HL-60 (cell line): ENCODE measurements at places on chromosomes 3 and 15.

DNA sequence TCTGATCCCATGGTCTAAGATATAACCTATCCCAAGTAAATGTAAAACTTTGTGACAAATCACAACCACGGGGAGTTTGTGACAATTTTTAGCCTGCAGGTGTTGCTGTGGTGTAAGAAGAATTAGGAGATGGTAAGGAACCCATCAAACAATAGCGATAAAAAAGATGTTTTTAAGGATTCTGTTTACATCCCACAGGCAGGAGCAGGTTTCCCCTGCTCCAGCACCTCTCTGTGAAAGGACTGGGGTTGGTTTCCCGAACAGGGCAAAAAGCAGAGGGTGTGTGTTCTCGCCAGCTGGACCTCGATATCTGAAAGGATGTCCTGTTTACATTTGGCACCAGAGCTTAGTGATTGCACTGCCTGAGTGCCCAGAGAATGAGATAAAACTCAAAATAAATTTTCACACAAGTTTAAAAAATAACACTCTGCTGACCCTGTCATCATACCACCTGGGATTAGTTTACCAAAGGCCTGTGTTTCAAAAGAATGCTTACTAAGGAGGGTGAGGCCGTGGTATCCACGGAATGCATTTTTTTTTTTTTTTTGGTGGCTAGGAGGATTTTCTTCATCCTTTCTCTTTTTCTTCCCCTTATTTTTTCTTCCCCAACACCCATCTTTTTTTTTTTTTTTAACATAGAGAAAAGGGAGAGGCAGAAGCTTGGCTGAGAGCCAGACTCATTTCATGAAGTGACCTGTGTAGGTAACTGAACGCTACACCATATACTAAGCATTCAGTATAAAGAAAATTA lies 151.8 kb upstream of the DPH6 start:
- no peak for DNase-seq

- DNase-seq, result no peak
Measured at GRCh38 chr3:153172796-153173757, 11.1 kb downstream of the RAP2B start.

DNA sequence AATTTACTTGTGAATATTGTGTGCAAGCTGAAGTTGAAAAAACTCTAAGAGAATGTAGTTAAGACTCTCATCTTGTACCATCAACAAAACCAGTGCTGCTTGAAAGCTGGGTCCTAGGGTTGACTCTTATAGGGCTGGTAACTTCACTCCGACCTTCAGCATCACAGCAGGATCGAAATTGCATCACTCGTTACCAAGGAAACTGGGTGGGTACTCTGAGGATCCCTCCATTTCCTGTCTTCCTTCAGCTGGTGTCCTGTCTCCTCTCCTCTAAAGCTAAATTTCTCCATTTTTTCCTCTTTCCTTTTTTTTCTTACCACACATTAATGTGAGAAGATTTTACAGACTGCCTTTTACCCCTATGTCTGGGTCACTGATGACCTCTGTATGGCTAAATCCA lies 3.0 kb upstream of the APH1B start:
- no peak for DNase-seq

DNA sequence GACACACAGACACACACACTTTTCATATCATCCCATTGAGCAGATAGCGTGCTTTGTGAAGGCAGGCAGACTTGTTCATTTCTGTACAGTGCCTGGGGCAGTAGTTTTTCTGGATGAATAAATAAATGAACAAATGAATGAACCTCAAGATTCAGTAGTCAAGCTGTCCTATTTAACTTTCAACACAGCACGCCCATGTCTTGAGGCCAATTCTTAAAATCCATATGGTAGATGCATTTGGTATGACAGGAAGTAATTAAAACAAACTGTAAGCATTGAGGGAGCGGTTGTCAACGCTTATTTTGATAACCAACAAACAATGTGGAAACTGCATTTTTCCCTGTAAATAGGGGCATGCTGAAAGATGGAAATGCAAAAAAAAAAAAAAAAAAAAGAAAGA lies 80.0 kb upstream of the BNC1 start:
- no peak for DNase-seq

GRCh38 chr3:34073961-34074360 lies 275.5 kb downstream of the PDCD6IP start:
- no peak for DNase-seq

- no peak for DNase-seq
Measured at GRCh38 chr3:65873869-65874268, 164.8 kb downstream of the MAGI1 start.

GRCh38 chr3:169509359-169509758 lies 154.2 kb downstream of the MECOM start:
- no peak for DNase-seq

- no peak for DNase-seq
Measured at GRCh38 chr3:18211116-18211515, 214.0 kb downstream of the SATB1 start.

DNA sequence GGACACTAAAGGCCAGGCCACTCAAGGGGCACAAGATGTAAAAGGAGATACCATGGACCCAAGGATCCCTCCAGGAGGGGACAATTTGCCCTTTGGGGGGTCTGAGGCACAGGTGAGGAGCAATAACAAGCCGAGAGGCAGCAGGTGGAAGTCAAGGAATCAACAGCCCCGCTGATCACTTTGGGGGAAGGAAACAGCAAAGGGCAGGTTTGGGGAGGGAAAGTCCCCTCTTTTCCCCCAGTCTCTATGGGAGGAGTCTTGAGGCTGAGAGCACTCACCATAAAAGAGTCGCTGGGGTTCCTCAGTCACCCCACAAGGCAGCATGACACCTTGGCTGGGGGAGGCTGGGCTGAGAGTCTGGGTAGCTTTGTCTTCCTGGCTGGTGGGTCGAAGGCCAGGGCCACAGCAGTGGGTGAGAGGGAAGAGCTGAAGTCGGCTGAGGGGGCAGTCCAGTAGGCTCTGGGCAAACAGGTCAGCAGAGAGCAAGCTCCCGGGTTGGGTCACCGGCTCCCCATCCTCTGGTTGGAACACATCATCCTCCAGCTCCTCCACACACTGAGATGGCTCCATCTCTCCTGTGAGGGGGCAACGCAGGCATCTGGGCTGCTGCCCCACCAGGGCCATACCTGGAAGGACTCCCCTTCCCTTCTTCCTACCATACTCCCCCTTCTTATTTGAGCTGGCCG lies 3.0 kb downstream of the BMF start:
- no peak for DNase-seq

DNA sequence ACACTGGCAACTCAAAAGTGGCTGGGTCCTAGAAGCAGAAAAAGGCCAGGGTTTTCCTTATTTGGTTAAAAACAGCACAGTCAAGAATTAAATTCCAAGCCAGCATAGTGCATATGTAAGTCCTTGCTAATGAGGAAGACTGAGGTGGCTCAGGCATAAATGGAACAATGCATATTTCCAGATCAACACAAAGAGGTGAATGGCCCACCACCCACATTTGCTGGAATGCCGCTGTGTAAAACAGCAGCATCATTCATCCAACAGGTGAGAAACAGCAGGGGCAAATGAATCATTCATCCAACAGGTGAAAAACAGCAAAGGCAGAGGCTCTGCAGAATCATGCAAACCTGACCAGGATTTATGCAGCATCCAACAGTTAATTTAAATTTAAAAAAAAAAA lies 32.9 kb downstream of the GPR176 start:
- no peak for DNase-seq
